ENCODE measurements at places on chromosomes 3 and 15. TPM values are rescaled to one million over a fixed set of nuclear protein-coding genes. Genes with fewer than 3 reads are reported as not detected.

DNA sequence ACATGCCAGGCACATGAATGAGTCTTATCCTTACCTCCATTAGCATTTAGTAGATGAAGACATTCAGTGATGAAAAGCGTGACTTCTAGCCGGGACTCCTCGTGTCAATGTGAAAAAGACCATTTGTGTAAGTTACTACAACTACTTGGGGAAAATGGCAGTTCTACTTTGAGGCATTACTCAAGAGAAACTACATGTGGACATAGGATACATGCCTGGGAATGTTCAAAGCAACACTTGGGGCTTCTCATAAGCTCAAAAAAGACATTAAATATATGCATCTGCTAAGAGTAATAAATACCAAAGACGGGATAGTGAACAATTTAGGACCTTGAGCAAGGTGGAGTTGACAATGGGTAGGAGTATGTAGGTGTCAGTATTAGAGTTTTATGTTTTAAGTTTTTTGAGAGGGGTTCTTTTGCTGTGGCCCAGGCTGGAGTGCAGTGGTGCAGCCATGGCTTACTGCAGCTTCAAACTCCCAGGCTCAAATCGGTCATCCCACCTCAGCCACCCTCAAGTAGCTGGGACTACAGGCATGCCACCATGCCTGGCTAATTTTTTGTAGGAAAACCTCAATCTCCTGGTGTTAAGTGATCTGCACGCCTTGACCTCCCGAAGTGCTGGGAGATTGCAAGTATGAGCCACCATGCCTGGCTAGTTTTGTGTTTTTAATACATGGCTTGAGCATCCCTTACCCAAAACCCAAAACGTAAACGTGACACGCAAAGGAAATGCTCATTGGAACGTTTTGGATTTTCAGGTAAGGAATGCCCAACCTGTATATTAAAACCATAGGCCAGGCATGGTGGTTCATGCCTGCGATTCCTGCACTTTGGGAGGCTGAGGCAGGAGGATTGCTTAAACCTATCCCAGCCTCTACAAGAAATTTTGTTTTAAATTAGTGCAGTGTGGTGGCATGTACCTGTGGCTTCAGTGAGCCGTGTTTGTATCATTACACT, 3.9 kb downstream of the RPLP1 start:
- no peak for DNase-seq

- peak; percentile 42 for DNase-seq
These were observed at the start of gene GRAMD2A for GRCh38 chr15:72197460-72198355. Gene GRAMD2A, minus strand, starts transcription at chr15:72197787.

- peak; percentile 41 for DNase-seq
These were observed 140.8 kb downstream of the SMAD6 start for GRCh38 chr15:66842710-66843441.

- no peak for DNase-seq
These were observed 204.0 kb upstream of the LRRC3B start for GRCh38 chr3:26418553-26418952.

CYP1A1 gene
- not detected for total RNA-seq

Data from NCI-H460 (cell line).